Endothelial cell (in vitro differentiated cells): ENCODE measurements at places on chromosomes 3 and 15. TPM values are rescaled to one million over a fixed set of nuclear protein-coding genes. Genes with fewer than 3 reads are reported as not detected.

FEZF2 gene
- not detected for total RNA-seq

PRTG gene
- 165 TPM for total RNA-seq

ZBED2 gene
- not detected for total RNA-seq

COL6A5 gene
- not detected for total RNA-seq

CLSTN2 gene
- total RNA-seq: 0.74 TPM

POMGNT2 gene
- total RNA-seq: 12.1 TPM

PIGZ gene
- 3.5 TPM for total RNA-seq

MESP2 gene
- total RNA-seq: 0.33 TPM

ADAMTSL3 gene
- 0.64 TPM for total RNA-seq

APOD gene
- total RNA-seq: 5.0 TPM

KLHL40 gene
- not detected for total RNA-seq

PLA2G4D gene
- total RNA-seq: not detected

AHSG gene
- not detected for total RNA-seq

LPCAT4 gene
- total RNA-seq: 32.4 TPM

GREM1 gene
- 0.44 TPM for total RNA-seq

GOLGA6L7 gene
- not detected for total RNA-seq

ADAMTS17 gene
- total RNA-seq: 4.8 TPM

GOLGA8R gene
- total RNA-seq: 0.92 TPM

HEG1 gene
- total RNA-seq: 17.1 TPM

TRPM1 gene
- total RNA-seq: not detected

RARB gene
- not detected for total RNA-seq

SLC51B gene
- total RNA-seq: not detected

CDV3 gene
- total RNA-seq: 144 TPM

DET1 gene
- total RNA-seq: 4.4 TPM

ATP2C1 gene
- 102 TPM for total RNA-seq

BDH1 gene
- total RNA-seq: 4.7 TPM

DAZL gene
- 0.33 TPM for total RNA-seq

PLXND1 gene
- 1,753 TPM for total RNA-seq

SLC22A13 gene
- total RNA-seq: 0.21 TPM

GRK7 gene
- 0.10 TPM for total RNA-seq

QARS1 gene
- total RNA-seq: 416 TPM

ETV5 gene
- 40.6 TPM for total RNA-seq

BOC gene
- total RNA-seq: 3.8 TPM

SLC28A1 gene
- not detected for total RNA-seq

PEX11A gene
- 4.5 TPM for total RNA-seq

ZNF620 gene
- total RNA-seq: 8.3 TPM

MYL3 gene
- total RNA-seq: not detected

PLA2G4E gene
- not detected for total RNA-seq

MYH15 gene
- 0.23 TPM for total RNA-seq

RLBP1 gene
- total RNA-seq: not detected

POPDC2 gene
- total RNA-seq: 2.0 TPM

CYP8B1 gene
- not detected for total RNA-seq

KCNAB1 gene
- total RNA-seq: not detected

CGNL1 gene
- total RNA-seq: 238 TPM

RTP3 gene
- not detected for total RNA-seq

GP9 gene
- total RNA-seq: 1.5 TPM

GOLGA8T gene
- total RNA-seq: 0.41 TPM

SYNPR gene
- not detected for total RNA-seq

GRAMD2A gene
- total RNA-seq: 0.31 TPM

SLC6A1 gene
- total RNA-seq: 7.5 TPM

ANKRD34C gene
- not detected for total RNA-seq

TMC3 gene
- not detected for total RNA-seq

ZBBX gene
- 3.2 TPM for total RNA-seq
